ENCODE measurements at places on chromosomes 1 and 21.

DNA sequence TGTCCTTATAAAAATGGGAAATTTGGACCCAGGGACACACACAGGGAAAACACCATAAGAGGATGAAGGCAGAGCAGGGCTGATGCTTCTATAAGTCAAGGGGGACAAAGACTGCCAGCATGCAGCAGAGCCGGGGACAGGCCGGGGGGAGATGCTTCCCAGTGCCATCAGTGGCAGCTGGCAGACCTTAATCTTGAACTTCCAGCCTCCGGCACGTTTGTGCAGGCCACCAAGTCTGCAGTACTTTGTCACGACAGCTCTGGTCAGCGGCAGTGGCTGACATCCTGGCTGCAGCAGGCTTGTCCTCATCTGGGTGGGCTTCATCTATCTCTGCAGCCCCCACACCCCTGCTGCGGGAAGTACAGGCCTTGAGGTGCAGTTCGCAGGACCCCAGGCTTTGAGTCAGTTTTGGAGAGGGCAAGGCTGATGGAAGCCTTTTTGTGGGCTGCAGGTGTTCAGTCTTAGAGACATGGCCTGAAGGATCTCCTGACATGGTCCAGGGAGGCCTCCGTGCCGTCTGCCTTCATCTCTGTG is 186.0 kb downstream of the DYRK1A start:
- DNase-seq = no peak

- DNase-seq = peak; percentile 35
These were observed 542 bp upstream of the XPR1 start for GRCh38 chr1:180631194-180631765.

- DNase-seq = no peak
These were observed 24.0 kb downstream of the PLCH2 start for GRCh38 chr1:2499986-2500596.

DNA sequence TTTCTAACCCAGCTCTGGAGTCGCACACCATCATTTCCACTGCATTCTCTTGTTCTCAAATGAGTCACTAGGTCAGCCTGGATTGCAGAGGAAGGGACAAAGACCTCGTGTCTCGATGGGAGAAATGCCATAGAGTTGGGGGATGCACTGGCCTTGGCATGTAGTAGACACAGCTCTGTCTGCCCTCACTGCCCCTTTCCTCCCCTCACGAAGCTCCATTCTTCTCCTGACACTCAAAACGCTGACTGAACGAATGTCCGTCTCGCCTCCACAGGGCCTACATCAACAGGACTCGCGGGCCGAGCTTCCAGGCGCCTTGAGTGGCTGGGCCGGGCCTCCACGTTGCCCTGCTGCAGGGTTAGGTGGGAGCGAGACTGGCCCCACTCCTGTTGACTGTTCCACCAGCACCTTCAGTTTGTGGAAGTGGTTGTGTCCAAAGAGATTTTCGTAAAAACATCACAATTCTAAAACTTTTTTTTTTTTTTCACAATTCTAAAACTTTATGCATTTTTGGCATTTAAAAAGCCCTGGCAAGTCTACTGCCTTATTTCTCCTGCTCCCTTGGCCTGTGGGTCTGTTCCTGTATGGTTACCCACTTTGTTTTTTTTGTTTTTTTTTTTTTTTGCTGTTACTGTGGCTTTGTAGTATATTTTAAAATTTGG is 18.8 kb downstream of the PKNOX1 start:
- DNase-seq = no peak

DNA sequence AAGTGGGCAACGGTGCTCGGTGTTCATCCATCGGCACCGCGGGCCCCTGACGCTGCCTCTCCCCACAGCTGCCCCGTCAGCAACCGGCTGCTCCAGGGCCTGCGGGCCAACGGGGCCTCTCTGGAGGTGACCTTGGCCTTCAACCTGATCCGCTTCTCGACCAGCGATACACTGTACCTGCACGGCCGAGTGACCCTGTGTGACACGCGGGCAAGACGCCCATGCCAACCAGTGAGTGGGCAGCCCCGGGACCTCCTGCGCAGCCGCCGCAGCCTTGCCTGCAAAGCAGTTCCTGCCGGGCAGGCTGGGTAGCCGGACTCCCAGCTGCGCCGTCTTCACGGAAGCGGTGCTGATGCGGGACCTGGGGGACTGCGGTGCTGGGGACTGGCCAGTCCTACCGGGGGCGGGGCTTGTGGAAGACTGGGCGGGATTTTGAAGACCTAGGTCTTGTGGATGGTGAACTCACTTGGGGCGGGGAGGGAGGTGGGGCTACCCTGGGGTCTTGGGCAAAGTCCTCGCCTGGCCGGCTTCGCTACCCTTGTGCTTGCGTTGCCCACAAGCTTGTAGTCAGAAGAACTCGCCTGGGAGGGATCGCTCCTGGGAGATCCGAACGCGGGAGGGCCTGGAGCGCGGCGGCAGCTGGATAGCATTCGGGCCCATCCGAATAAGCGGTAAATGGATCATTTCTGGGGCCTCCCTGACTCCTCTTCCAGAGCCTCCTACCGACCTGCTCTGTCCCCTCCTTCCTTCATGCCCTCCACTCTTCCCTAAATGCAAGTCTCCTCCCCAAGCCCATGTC is 8.8 kb upstream of the CEP85 start:
- peak; percentile 36 for DNase-seq

GRCh38 chr1:119714583-119714982 is 2.8 kb downstream of the PHGDH start:
- no peak for DNase-seq

- no peak for DNase-seq
These were observed 123.3 kb downstream of the HMCN1 start for GRCh38 chr1:185857442-185857841.

DNA sequence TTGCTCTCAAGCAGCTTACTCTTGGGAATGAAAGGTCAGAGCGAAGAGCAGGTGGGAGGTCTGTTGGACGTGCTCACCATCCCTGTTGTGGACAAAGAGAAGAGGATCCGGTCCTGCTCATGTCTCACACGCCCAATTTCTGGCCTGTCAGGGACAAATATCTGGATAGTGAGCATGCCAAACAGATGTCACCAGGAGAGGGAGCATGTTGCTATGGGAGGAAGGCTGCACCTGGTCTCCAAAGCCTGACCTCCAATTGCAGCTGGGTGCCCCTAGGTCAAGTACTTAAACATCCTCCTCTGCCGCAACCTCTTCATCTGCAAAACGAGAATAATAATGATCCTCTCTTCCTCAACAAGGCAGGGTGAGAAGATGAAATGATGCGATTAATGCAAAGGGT is 53.4 kb downstream of the DMRTA2 start:
- DNase-seq = no peak

- DNase-seq = no peak
These were observed 69.4 kb upstream of the ROR1 start for GRCh38 chr1:63704443-63704842.

GRCh38 chr1:87154384-87154783 is 174.3 kb upstream of the LMO4 start:
- DNase-seq = no peak

GRCh38 chr1:155284476-155284875 is 7.2 kb downstream of the HCN3 start:
- no peak for DNase-seq

GRCh38 chr1:206555473-206555935 is 48.2 kb downstream of the RASSF5 start:
- peak; percentile 66 for DNase-seq

- DNase-seq = no peak
These were observed 69.0 kb downstream of the MAGI3 start for GRCh38 chr1:113459279-113459678.

GRCh38 chr21:38258521-38259485 is 2.0 kb downstream of the KCNJ15 start:
- no peak for DNase-seq

GRCh38 chr1:107739651-107740050 is 225.3 kb downstream of the VAV3 start:
- DNase-seq = no peak

DNA sequence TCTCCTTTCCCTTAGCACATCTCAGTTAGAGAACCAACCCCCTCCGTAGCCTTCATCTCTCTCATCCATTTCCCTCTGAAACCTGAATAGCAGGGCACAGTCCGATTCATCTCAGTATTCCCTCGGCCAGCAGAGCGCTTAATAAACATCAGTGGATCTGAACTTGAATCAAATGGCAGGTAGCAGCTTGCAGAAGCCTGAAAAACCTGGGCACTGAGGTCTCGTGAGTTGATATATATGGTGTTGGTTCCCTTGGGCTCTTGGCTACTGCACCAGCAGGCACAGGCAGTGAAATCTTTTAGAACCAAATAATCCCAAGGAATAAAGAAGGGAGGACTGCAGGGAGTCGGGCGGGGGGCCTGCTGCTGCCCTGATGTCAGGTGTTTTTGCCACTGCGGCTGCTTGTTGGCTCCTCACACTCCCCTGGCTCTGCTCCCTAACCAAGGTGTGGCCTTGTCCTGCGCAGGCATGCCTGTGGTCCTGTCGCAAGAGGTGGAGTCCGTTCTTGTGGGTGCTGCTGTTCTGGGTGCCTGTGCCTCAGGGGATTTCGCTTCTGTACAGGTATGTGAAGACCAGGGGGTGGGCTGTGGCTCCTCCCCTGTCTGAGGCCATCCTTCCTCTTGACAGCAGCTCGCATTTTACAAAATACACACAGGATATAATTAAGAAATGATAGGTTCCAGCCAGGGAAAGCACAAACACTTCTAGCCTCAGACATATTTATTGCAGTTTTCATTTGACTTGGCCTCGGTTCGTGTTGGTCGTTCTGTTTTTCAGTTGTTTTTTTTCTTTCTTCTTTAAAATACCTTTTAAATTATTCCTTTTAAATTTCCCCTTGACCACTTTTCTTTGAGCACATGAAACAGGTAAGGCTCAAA is 140.9 kb upstream of the HOOK1 start:
- no peak for DNase-seq

GRCh38 chr1:63810936-63811469 is 37.2 kb downstream of the ROR1 start:
- DNase-seq = no peak

- no peak for DNase-seq
These were observed 69.6 kb downstream of the KCNJ15 start for GRCh38 chr21:38326429-38326828.

DNA sequence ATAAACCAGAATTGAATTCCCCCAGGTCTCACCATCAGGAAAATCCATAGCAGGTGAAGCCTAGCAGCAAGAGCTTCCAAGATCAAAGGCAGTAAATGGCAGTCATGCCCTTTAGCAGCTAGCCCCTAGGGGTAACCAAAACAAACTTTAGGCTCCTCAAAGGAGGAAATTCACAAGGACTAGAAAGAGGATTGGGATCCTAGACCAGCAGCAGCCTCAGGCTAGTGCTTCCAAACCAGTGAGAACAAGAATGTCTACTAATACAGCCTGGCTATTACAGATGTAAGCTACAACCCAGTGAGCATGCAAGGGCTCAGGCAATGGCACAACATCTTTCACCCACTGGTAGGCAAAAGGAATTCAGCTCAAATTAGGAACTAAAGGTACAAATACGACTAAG is 11.1 kb upstream of the RIMKLA start:
- DNase-seq = no peak

DNA sequence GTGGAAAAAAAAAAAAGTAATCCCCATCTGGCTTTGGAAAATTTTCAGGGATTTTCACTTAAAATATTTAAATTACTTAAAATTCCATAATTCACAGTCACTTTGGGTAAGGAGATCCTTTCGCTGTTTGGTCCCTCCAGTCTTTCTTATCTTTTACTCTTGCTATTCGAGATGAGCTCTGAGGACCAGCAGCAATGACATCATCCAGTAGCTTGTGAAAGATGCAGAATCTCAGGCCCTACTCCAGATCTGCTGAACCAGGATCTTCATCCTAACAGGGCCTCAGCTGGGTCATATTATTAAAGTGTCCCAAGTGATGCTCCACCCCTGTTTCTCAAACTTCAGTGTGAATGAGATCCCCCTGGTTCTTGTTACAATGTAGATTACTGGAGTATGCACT is 46.9 kb upstream of the PLXNA2 start:
- DNase-seq = no peak

DNA sequence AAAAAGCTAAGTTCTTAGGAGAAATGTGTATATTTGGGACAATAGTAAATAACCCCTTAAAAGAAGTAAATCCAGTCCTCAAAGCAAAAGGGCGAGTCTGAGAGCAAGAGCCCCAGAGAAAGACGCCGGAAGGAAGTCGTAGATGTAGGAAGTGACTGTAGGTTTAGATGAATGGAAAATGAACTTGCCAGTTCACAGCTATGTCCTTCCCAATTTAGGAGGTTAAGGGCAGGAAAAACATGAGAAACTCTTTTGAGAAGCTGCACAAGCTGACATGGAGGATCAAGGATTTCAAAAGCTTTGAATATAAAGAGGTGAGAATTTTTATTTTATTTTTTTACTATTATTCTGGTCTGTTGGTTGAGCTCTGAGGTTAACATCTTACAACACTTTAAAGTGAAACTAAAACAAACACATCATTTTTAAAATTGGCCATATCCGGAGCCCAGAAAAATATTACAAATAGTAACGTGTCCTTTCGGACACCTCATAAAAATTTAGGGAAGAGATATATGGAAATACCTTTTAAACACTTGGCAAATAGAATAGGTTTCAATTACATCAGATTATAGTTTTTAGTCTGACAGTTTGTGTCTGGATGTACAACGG is 1178.6 kb downstream of the MRPL39 start:
- DNase-seq = peak; percentile 55

DNA sequence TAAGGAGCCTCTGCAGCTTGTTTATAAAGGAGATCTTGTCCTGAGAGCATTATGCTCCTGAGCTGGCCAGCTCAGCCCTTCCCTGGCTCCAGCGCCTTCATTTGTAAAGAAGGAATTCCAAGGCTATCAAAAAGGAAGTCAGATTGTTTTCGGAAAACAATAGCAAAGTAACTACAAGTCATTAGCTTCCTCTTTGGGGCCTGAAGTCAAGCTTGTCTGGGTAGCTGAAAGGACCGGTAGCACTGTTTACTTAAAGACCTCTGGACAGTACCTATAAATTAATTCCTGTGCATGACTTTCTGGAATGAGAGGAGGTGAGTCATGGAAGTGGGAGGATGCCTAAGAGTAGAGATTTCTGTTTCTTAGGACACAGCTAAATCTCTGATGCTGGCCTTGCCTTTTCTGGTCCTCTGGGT is 20.7 kb upstream of the GJA5 start:
- no peak for DNase-seq

DNA sequence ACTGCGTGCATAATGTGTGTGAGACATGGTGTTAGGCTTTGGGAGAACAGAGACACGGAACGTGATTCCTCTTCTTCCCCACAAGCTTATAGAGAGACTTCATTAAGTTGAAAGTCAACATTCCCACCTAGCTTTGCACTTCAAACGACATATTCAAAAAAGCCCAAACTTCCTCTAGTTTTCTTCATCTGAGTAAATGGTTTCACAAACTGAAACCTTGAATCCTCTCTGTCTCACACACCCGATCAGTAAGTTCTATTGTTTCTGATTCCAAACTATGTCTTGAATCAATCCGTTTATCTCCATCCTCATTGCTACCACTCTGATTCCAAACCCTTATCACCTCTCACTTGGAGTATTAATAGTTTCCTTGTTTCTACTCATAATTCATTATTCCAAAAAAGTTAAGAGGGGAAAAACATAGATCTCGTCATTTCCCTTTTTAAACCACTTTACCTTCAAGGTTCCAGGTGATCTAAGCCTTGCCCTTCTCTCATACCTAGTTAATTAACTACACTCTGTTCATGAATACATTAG is 1.6 kb upstream of the METTL18 start:
- no peak for DNase-seq

GRCh38 chr1:91763252-91763651 is 122.7 kb downstream of the TGFBR3 start:
- DNase-seq = no peak

- DNase-seq = no peak
These were observed 4.5 kb downstream of the AJAP1 start for GRCh38 chr1:4658643-4659628.

- DNase-seq = no peak
These were observed 1057.9 kb downstream of the AMY1C start for GRCh38 chr1:104807590-104807989.

- no peak for DNase-seq
These were observed 24.9 kb downstream of the SUSD4 start for GRCh38 chr1:223338811-223339746.
